ENCODE measurements at places on chromosomes 7 and 10.

DNA sequence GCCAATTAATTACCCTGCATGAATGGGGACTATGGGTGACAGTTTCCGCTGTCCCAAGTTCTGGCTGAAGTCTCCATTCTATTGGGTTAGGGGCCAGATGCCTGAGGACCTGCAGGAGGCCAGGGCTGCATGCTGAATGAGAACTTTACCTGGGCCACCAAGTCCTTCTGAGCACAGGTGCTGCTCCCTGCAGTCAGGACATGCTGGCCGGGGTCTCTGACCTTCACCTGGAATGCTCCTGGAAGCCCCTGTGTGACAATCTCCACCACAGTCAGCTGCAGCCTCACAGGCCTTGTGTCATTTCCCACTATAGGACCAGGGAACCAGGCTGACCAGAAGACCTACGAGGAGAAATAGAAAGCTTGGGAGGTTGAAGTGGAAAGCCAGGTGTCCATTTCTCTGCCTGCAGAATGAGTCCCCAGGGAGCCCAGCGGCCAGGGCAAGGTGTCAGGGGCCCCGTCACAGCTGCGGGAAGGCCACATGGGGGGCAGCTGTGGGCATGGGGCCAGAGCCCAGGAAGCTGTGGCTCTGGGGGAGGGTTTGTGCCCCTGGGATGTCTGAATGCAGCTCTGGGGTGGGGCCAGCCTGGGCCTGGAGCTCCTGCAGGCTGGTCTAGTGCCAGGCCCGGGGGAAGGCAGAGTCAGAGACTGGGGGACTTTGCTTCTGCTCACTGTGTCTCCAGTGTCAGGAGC lies 5.6 kb upstream of the GIMAP8 start:
- DNase-seq = no peak

- DNase-seq = no peak
Measured at GRCh38 chr10:43801140-43801539, 152.5 kb upstream of the ZNF32 start.

- no peak for DNase-seq
Measured at GRCh38 chr10:79269443-79269842, 77.8 kb upstream of the PPIF start.

- DNase-seq = no peak
Measured at GRCh38 chr7:77907281-77907680, 108.7 kb downstream of the PHTF2 start.

DNA sequence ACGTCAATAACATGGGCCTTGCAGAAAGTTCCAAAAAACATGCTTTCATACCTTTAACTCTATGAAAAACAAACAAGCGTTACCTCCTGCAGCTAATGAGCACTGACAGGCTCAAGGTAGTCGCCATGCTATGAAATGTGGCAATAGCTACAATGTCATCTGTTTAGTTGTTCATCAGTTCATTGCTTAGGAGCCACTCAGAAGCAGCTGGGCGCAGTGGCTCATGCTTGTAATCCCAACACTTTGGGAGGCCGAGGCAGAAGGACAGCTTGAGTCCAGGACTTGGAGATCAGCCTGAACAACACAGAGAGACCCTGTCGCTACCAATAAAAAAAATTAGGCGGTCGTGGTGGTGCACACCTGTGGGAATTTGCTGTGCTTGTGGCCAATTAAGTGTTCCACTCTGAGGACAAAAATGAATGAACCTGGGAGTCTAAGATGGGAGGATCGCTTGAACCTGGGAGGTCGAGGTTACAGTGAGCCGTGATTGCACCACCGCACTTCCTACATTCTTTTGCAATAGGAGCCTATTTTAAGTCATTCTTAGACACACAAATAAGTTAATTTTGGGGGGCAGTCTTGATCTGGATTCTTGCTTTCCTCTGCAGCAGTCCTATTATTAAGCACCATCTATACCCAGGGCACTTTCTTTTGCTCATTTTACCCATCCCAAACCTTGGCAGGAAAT lies 276.2 kb upstream of the KLF14 start:
- DNase-seq = no peak

GRCh38 chr10:27844223-27844622 lies 98.6 kb upstream of the MKX start:
- DNase-seq = no peak

Data from HT-29 (cell line).